MM.1S (cell line): ENCODE measurements at places on chromosomes 1 and 21.

GRCh38 chr1:211259638-211260126 lies 516 bp downstream of the RCOR3 start:
- DNase-seq: peak; percentile 63

GRCh38 chr1:226738995-226739695 lies at the start of gene ITPKB:
Gene ITPKB (minus strand): TSS chr1:226739282. CDS start chr1:226737458, 1,824 bp downstream.
- peak; percentile 86 for DNase-seq

GRCh38 chr1:240517891-240518290 lies 94.1 kb downstream of the GREM2 start:
- DNase-seq: no peak

- DNase-seq: peak; percentile 6
Measured at GRCh38 chr1:218674280-218674773, 329.2 kb downstream of the TGFB2 start.

DNA sequence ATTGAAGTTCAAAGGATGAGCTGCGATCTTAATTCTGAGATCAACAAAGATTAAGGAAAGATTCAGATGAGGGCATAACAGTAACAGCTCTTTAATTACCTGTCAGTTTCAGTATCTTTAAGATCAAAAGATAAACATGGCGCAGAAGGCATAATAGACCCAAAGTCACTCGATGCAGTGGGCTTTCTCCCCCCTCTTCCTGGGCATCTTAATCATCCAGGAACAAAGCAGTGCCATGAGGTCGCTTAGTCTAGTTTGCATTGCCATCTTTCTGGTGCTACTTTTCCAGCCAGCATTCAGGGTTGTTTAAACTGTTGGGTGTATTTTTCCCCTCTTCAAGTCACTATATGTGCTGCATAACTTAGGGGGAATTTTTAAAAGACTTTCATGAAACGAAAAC lies 72.3 kb downstream of the HUNK start:
- DNase-seq: no peak

GRCh38 chr1:51071291-51072042 lies 30.6 kb upstream of the C1orf185 start:
- no peak for DNase-seq

DNA sequence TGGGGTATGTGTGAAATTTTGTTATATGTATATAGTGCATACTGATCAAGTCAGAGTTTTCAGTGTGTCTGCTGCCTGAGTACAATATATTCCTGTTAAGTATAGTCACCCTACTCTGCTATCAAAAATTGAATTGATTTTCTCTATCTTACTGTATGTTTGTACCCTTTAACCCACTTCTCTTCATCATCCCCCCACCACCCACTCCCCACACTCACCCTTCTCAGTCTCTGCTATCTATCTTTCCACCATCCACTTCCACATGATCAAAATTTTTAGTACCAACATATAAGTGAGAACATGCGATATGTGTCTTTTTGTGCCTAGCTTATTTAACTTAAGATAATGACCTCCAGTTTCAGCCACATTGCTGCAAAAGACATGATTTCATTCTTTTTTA lies 4.2 kb downstream of the LY9 start:
- no peak for DNase-seq

DNA sequence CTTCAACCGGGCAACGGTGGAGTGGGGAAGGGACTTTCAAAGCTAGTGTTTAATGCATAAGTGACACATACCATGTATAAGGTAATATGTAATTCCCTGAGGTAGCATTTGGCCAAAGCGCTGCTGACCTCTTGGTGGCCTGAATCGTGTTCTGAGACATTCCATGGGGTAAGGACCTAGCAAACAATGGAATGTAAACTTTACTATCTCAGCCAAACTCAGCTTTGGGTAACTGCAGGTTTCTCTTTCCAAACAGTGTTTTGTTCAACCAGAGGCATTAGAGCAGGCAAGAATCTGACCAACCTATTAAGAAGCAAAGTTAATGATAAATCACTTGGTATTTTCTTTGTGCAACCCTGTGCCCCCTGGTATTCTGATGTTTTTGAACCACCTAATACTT lies 22.0 kb downstream of the TGFB2 start:
- no peak for DNase-seq

GRCh38 chr1:27445177-27445936 lies 44.6 kb downstream of the WASF2 start:
- peak; percentile 30 for DNase-seq

- no peak for DNase-seq
Measured at GRCh38 chr1:213530611-213531320, 457.0 kb upstream of the PROX1 start.

DNA sequence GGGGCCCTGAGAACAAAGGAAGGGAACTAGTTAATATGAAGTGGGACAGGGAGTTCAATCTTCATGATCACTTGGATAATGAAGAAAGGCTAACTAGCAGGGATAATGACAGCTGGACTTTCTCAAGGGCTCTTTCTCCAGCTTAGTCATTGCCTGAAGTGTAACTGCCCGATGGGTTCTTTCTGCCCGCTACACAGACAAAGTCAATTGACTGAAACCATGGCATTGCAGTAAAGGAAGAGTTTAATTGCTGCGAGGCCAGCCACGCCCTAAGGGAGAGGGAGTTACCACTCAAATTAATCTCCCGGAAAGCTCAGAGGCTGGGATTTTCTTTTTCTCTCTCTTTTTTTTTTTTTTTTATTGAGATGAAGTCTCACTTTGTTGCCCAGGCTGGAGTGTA lies 16.6 kb upstream of the SLC2A5 start:
- no peak for DNase-seq
